ENCODE measurements at places on chromosomes 6 and 20.

DNA sequence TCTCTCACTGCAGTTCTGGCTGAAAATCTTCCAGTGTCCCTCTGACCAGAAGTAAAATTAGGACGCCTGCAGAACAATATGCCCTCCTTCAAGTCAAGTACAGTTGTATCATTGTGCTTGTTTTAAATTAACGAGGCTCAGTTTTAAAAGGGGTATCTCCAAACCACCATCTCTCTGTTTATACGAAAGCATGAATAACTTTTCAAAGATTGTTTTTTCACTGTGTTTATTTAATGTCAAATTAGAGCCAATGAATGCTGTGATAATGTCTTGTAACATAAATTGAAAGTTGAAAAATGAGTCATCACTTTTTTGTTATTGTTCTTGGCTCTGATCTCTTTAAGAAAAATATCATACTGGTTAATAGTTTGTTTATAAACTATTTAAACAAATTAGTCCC, 230.7 kb upstream of the THEMIS start:
- no peak for DNase-seq

DNA sequence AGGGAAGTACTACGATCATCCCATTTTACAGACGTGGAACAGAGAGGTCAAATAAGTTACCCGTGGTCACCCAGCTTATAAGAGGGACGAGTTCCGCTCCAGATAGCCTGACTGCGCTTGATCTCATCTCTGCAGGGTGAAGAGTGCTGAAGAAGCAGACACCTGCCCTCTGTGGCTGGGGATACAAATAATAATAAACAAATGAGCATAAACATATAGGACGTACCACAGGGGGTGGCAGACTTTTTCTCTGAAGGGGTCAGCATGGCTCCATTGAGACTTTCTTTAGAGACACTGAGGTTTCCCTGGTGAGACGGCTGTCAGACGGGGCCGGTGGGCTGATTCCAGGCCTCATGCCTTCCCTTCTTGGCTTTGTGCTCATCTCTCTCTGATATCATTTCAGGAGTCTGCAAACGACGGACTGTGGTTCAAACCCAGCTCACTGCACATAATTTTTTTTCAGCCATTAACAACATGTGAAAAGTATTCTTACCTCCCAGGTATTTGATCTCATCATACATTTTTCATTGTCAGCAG, 47.1 kb downstream of the IRF4 start:
- no peak for DNase-seq

DNA sequence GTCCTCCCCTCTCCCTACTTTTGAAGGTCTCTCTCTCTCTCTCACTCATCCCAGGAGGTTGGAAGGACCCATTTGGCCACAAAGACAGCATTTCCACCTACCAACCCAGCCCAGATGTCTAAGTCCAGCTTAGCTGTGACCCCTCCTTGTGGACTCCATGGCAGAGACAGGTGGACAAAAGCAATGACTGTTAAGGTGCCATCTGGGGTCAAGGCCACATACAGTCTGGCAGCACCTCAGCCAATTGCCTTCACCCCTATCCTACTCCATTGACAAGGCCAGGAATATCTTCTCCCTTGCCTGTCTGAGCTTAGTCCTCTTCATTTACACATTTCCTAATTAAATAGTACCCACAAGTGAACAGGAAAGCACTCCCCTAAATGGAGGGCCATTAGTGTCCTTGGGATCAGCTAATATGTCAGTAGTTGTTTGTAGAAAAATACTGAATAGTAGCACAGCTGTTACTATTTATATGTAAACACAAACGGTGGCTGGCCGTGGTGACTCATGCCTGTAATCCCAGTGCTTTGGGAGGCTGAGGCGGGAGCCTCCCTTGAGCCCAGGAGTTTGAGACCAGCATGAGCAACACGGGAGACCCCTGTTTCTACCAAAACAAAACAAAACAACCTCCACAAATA, 28.8 kb downstream of the GCM1 start:
- peak; percentile 11 for DNase-seq

- peak; percentile 79 for DNase-seq
These were observed 7.8 kb upstream of the PLTP start for GRCh38 chr20:45919542-45920399.

GRCh38 chr6:45607798-45608197, 230.1 kb upstream of the SUPT3H start:
- no peak for DNase-seq

DNA sequence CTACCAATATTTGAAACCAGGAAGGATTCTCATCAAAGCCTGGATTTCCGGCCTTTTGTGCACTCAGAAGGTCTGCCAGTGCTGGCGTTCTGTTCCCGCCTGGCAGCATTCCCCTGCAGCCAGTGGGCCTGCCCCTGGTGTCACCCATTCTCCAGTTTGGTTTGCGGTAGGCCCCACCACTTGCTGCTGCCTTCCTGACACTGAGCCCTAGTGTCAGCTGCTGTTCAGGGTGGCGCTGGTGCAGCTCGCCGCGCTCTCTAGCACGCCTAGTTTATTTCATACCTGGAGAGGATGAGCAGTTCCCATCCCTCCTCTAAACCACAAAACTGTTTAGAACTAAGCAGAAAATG, 9.5 kb downstream of the NPEPL1 start:
- no peak for DNase-seq

GRCh38 chr20:18657575-18657974, 69.7 kb downstream of the DTD1 start:
- no peak for DNase-seq

DNA sequence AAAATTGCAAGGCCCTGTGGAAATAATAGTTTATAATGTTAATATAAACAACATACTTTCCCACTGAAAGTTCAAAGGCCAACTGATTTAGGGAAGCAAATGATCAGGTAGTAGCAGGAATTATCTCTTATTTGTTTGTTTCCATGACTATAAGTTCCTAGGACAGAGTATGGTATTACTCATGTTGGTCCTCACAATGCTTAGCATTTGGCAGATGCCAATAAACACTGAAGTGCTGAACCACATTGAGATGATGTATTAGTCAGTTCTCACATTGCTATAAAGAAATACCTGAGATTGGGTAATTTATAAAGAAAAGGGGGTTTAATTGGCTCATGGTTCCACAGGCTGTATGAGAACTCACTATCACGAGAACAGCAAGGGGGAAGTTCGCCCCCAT, 129.6 kb upstream of the NUP153 start:
- DNase-seq, result no peak

- DNase-seq, result no peak
These were observed 196.3 kb downstream of the SYNDIG1 start for GRCh38 chr20:24665741-24666191.

DNA sequence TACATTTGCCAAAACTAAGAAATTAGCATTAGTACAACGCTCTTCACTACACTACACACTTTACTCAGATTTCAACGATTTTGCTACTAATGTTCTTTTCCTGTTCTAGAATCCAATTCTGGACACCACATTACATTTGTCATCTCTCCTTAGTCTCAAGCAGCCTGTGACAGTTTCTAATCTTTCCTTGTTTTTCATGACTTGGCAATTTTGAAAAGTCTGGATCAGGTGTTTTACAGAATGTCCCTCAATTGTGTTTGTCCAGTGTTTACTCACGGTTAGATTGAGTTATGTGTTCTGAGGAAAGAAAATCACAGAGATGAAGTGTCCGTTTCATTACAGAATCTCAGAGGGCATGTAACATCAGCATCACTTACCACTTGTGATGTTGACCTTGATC, 372.6 kb downstream of the TFAP2A start:
- no peak for DNase-seq

GRCh38 chr20:50246367-50247195, 56.0 kb downstream of the CEBPB start:
- no peak for DNase-seq

DNA sequence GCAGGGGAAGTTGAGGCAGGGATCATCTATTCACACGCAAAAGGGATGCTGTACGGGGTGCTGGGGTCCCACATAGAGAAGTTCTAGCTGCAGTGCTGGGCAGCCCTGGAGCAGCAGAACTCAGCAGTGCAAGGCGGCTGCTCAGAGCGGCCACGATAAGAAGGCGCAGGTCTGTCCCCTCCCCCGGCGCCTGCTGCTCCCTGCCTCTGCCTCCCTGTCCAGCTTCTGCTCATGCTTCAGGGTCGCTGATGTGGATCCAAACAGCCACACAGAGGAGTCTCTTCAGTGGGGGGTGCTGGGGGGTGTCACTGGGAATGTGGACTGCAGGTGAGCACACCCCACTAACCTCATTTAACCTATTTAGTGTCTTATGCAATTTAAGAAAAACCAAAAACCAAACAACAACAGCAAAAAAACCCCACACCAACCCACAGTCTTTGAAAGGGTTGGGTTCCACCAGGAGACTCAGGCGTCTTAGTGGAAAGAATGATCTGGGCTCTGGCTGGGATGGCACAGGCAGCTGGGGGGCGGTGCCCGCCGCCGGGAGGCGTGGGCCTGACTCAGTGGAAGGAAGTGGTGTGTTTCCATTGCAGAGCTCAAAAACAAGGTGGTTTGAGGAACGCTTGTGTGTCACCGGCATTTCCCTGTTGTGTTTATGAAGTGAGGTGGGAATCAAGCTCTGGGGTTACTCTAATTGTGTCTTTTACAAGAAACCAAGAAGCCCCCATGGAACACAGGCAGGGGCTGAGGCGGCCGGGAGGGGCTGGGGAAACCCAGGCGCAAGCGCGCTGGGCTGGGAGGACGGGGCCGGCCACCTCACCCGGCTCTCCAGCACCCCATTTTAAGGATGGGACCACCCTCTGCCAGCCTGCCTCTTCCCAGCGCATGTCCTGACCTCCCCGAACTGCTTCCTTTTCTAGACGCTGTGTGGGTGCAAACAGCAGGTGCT, 55.1 kb downstream of the IRF4 start:
- DNase-seq, result no peak

DNA sequence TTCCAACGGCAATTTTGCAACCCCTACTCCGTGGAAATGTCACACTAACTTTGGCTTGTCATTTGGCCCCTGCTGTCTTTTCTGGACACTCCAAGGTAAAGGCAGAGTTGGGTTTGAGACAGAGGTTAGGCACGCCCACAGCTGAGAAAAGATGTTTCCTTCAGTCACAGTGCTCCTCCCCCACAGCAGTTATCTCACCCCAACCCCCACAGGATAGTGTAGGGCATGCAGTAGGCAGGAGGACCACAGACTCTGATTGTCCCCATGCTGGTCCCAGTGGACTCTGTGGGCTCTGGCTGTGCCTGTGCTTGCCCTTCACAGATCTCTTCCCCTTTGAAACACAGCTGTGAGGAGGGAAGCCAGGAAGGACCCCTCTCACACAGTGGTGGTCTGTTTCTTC, 124.0 kb upstream of the CARMIL1 start:
- no peak for DNase-seq

GRCh38 chr6:18536591-18537055, 149.5 kb downstream of the RNF144B start:
- DNase-seq, result no peak

DNA sequence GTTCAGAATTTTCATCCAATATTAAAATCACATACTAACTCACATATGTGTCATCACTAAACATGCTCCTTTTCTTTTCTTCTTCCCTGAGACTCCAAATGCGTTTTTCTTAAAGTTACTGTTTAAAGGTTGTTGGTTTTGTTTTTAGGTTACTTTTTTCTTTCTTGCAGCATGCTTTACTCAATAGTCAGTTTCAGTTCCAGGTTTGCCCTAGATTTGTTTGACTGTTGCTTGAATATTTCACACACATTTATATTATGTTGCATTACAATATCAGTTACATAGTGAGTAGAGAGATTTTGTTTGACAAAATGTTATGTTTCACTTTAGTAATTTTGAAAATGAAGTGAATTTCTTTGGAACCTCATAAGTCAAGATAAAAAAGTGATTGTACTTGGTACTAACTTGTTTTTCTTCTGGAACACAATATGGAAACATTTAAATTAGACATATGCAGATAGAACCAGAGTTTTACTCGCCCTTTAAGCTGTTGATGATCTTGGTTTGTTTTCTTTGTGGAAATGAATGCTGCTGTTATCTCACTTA, 27.3 kb downstream of the FNDC1 start:
- DNase-seq, result no peak

DNA sequence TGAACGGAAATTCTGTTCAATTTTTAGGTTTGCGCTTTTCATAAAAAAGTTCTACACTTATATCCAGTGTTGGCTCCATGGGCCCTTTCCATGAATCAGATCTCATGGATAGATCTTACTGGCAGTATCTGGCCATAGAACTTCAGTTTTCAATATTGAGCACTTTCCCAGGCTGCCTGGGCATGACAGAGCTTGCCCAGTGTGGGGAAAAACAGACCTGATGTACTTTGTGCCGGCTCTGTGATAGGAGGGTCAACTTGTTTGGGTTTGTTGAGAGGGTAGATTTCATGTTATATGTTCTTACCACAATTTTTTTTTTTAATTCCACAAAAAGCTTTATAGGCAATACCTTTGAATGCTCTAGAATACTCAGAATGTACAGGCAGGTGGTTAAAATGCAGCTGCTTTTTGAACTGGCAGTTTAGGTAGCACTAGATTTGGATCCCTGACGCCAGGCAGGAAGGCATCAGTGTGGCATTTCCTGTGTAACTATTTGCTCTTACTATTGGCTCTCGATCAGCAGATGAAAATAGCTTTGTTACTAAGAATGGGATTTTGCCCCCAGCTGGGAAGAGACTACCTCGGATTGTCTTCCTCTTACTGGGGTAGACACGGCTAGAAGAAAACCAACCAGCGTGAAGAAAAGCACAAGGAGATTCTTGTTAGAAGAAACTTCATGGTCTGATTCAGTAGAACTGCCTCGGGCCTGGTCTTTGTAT, 404.9 kb upstream of the SOX4 start:
- no peak for DNase-seq

GRCh38 chr6:145814035-145814500, 527 bp downstream of the FBXO30 start:
- peak; percentile 64 for DNase-seq

DNA sequence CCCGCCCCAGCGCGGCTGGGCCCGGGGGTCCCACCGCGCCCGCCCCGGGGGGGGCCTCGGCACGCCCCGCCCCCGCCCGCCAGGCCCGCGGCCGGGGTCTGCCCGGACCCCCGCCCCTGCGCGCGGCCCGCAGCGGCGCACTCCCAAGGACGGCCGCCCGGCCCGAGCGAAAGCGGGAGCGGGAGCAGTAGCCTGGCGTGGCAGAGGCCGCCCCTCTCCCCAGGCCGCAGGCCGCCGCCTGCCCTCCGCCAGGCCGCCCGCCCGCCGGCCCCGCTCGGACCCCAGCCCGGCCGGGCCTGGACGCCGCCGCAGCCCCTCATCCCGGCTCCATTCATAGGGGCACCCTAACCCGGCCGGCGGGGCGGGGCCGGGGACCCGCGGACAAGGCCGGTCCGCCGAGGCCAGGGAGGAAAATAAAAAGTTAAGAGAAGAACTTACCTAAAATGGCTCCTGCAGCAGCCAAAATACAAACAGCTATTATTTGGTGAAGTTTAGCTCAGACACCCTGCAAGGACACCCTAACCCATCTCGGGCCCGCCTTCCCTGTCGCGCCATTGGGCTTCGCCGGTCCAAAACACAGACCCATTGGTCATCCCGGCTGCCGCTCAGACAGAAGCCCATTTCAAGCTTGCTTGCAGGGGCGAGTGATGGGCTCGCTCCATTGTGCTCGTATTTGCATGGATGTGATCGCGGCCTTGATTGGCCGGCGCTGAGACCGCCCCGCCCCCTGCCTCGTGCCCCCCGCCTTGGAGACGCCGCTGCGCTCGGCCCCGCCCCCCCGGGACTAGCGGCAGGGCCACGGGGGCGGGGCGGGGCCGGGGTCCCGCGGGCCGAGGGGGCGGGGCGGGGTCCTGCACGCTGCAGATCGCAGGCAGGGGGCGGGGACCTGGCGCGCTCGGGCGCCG, at the start of gene CHD6:
Gene CHD6 (minus strand): TSS at position 476 of the 905 bp plus-strand sequence. CDS start 67,040 bp downstream, outside the sequence.
- DNase-seq, result peak; percentile 99

All from muscle of arm (tissue), 14 donors.